Stimulated activated CD8-positive, alpha-beta memory T cell treated with anti-CD3 and anti-CD28 coated beads, Interleukin-7, amount 100 ng/mL, for 1 hour (primary cell): ENCODE measurements at places on chromosomes 5 and 9.

GRCh38 chr5:172798422-172799215 lies 27.6 kb upstream of the DUSP1 start:
- DNase-seq, result no peak

- DNase-seq, result no peak
Measured at GRCh38 chr5:156929366-156929948, 33.6 kb downstream of the TIMD4 start.

DNA sequence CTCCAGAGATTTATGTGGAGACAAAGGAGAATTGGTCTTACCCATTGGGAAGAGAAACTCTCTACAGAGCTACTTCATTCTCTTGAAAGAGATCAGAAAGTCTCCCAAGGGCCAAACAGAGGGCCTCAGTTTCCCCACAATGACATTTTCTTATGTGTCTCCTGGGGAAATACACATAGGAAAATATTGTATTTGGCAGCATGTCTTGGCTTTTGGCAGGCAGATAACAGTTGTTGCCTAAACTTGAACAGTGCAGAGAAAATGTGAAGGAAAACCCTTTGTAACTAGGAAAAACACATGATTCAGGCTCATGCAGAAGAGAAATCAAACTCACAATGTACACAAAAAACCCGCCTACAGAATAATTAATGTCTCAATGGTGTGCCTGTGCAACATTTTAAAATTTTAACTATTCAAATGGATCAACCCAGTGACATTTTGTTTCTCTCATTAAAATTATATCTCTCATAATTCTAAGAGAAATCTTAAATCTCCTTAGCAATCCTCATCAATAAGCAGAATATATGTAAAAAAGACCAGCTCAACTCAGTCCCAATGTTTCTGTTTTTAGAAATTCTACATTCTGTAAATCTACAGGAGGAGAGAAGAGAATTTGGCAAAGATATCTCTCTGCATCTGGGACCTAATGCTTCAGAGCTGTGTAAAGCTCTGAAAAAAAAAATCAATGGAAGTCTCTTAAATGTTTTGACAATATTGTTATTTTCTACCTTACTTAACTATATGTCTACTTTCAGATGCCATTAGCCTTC lies 205.1 kb downstream of the ADAMTSL1 start:
- DNase-seq, result no peak

- DNase-seq, result no peak
Measured at GRCh38 chr9:93288341-93288740, 104.4 kb downstream of the WNK2 start.

GRCh38 chr5:144121577-144121976 lies 48.9 kb downstream of the YIPF5 start:
- no peak for DNase-seq

DNA sequence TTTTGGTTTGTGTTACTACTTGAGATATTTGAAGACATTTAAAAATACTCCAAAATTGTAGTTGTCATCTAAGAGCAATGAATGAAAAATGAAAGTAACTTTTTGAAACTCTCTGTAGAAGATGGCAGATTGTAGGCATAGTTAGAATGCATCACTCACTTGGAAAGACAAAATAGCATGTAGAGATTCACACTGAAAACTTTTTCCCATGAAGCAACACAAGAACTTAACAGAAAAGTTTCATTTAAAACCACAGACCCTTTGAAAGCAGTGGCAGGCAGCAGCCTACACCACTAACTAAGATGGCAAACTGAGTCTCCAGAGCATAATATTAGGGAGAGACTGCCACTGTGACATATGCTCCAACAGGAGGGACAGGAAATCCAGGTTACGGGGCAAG lies 18.9 kb upstream of the FAM174A start:
- DNase-seq, result no peak

DNA sequence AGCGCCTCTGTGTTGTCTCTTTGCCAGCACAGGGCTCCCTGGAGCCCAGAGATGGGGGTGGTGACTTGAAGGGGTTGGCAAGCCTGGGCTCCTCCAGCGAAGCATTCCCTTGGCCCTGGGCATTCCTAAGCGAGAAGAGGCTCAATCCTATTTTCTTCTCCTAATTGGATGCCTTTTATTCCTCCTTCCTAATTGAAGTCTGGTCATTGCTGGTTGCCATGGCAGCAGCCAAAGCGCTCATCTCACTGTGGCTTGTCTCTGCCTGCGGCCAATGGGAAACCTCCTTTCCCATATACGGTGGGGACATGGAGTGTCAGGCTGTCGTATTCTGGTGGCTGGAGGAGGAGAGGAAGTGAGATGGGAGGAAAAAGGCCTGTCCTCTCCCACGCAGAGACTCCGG lies 52.3 kb upstream of the RARS1 start:
- DNase-seq, result no peak
